ENCODE measurements at places on chromosomes 6 and 20. TPM values are rescaled to one million over a fixed set of nuclear protein-coding genes. Genes with fewer than 3 reads are reported as not detected.

Gene MTFR2
- 11.8 TPM for total RNA-seq

Gene SYCP2L
- 3.5 TPM for total RNA-seq

Gene CPNE5
- total RNA-seq: 0.52 TPM

Gene DCBLD1
- total RNA-seq: 8.5 TPM

Gene PROCR
- 6.4 TPM for total RNA-seq

Gene DLK2
- 0.96 TPM for total RNA-seq

Gene PRRT1
- 1.8 TPM for total RNA-seq

Gene SAPCD1
- 3.2 TPM for total RNA-seq

Gene PPP1R3G
- total RNA-seq: not detected

Gene CTNNBL1
- total RNA-seq: 70.7 TPM

Gene SFTA2
- total RNA-seq: not detected

- DNase-seq: no peak
These were observed 115.7 kb downstream of the PRIM2 start for GRCh38 chr6:57432919-57433684.

DNA sequence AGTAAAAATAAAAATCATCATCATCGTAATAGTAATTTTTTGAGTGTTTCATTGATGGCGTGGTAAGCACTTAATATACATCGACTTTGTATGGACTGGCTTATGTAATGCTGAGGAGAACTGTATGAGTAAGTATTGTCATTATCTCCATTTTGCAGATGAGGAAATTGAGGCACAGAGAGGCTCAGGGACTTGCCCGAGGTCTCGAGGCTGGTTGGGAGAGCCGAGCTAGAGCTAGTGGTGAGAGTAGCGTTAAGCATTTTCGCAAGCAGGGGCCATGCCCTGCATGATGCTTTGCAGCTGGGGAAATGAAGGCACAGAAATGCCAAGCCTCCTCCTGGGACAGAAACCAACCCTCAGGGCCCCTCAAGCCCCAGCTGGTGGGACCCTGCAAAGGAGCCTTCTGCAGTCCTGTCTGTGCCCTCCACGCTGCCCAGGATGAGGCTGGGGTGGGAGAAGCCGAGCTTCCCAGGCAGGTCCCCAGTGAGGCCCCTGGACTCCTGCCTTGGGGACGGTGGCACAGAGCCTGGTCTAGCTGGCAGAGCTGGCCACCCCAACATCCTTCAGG is 31.1 kb upstream of the STX16 start:
- peak; percentile 62 for DNase-seq

- no peak for DNase-seq
These were observed 67.4 kb upstream of the FABP7 start for GRCh38 chr6:122712093-122712447.

GRCh38 chr6:149642829-149643580 is 5.5 kb downstream of the KATNA1 start:
- DNase-seq: no peak

- peak; percentile 49 for DNase-seq
These were observed 421.1 kb upstream of the KHDRBS2 start for GRCh38 chr6:62707156-62707555.

DNA sequence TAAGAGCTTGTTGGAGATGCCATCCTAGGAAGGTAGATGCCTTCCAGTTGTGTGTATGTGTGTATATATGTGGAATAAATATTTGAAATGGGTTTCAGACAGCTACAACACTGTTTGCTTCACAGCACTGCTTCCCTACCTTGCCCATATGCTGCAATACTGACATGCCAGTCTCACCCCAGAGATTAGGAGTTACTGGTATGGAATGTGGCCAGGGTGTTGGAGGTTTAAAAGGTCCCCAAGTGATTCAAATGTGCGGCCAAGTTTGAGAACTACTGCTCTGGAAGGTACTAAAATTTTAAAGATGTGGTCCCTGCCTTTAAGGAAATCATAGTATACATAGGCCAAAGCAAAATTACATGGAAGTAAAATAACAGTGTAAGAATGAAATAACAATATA is 39.5 kb downstream of the BCKDHB start:
- DNase-seq: no peak

DNA sequence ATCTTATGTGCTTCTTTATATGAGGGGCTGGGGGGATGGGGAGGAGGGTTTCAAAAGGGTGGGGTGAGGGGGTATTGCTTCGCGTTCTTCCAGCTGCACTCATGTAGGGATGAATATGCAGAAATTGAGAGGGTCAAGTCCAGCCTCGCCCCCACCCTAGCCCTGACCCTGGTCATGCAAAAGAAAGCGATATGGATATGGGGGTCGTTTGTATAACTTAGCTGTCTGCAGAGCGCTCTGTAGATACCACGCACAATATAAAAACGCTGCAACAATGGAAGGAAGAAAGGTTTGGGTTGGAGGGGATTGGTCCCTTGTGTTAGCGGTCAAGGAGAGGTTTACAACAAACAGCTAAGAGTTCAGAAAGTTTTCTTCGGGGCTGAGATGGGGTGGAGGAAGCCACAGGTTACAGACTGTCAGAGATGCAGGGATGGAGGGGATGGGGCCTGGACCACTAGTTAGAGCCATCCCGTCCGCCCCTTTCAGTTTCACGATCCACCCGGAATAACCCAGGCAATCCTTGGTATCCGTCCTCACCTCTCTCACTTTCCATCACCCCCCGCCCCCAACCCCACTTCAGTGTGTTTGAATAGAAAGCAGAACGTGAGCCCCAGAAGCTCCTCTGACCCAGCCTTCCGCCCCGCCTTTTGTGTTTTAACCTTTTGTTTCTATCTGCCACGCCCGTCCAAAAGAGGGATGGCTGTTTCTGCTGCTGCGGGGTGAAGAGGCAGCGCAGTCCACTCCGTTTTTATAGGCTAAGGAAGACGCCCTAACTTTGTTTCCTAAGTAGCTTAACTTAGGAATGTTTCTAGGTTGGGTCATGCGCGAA is 73.5 kb downstream of the SOX4 start:
- peak; percentile 62 for DNase-seq

- no peak for DNase-seq
These were observed 109.1 kb upstream of the TIAM2 start for GRCh38 chr6:154886016-154886415.

DNA sequence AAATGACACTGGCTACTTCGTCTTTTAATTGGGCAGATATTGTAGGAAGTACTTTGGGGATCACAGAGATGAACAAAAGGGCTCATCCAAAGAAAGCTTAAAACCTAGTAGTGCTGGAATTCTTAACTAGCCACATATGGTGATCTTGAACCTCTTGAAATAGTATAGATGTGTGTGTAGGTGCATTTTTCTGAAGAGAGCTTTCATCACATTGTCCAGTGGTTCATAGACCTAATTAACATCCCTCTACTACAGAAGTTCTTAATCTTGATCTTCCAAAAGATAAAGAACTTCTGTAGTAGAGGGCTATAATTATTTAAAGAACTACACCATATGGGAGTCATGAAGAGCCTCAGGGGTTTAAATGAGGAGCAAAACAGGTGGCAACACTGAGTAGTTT is 2.3 kb upstream of the PRIM2 start:
- DNase-seq: no peak

- no peak for DNase-seq
These were observed 2.9 kb upstream of the CST1 start for GRCh38 chr20:23753589-23753988.

DNA sequence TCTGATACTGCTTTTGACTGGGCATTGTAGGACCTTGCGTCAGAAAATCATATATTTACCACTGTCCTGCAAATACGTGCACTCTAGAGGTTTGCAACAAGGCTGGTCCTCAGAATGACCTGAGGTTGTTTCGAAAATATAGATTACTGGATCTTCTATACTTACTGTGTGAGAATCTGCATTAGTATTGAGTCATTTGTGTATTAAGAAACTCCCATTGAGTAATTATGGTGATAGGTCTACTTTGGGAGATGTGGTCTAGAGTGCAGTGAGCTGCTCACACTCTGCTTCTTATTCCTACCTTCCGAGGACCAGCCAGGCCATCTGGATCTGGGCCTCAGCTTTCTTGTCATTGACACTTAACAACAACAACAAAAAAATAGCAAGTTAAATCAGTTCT is 9.6 kb downstream of the KLHL32 start:
- DNase-seq: no peak

DNA sequence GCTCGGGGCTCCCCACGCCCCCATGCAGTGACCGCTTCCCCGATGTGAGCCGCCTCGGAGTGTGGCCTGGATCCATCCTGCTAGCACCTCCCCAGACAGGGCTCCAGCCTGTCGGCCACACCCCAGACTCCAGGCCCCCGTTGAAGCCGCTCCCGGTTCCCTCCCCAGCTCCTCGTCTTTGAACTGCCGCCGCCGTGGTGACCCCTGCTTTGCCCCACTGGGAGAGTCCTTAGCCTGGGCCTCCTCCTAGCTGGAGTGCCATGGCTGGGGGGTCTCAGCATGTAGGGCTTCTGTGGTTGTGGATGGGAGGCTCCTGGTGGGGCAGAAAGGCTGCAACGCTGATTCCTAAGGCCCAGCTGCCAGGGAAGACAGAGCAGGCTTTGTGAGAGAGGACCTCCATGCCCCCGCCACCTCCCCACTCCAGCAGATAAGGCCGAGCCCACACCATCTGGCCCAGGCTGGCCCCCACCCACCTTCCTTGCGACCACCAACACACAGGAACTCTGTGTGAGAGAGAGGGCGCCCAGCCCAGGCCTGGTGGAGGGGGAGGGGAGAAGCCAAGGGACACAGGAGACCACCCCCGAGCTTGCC is 11.4 kb downstream of the FOXS1 start:
- no peak for DNase-seq

- DNase-seq: no peak
These were observed 43.4 kb downstream of the SLC22A2 start for GRCh38 chr6:160215232-160215631.

- DNase-seq: no peak
These were observed 168.4 kb downstream of the CARMIL1 start for GRCh38 chr6:25447570-25447929.

GRCh38 chr6:113879186-113880096 is 22.3 kb downstream of the MARCKS start:
- DNase-seq: peak; percentile 65

DNA sequence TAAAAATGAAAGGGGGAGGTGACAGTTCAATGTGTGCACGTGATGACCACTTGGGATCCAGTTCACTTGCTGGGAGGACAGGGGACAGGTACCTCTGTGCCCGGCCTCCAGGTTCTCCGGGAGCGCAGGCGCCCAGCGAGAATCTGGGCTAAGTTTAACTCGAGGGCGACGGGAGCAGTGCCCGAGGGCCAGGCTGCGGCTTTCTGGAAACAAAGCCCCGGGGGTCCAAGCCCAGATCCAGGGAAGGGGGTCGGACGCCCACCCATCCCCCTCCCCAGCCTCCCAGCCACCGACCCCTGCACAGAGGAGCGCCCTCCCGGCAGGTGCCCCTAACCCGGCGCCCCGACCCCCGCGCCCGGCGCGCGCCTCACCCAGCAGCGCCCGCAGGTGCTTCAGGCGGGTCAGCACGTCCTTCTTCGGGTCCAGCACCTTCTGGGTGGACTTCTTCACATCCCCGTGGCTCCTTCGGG is 405 bp downstream of the RALGAPA2 start:
- no peak for DNase-seq

- DNase-seq: no peak
These were observed 188.0 kb upstream of the RAB32 start for GRCh38 chr6:146355521-146356100.

- peak; percentile 92 for DNase-seq
These were observed 4.7 kb upstream of the MRGBP start for GRCh38 chr20:62791301-62792181.

DNA sequence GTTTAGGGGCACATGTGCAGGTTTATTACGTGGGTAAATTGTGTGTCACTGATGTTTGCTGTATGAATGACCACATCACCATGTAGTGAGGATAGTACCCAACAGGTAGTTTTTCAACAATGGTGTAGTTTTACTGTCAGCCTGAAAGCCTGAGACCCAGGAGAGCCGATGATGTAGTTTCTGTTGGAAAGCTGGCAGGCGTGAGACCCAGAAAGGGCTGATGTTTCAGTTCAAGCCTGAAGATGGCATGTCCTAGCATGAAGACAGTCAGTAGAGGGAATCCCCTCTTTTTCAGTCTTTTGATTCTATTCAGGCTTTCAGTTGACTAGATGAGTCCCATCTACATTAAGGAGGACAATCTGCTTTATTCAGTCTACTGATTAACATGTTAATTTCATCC is 96.7 kb downstream of the KLHL32 start:
- DNase-seq: no peak

- no peak for DNase-seq
These were observed 103.6 kb upstream of the CNKSR3 start for GRCh38 chr6:154614101-154614500.

- DNase-seq: peak; percentile 48
These were observed 6.7 kb downstream of the TULP1 start for GRCh38 chr6:35505999-35506412.

- DNase-seq: no peak
These were observed 8.0 kb downstream of the MYLIP start for GRCh38 chr6:16136621-16137450.

- peak; percentile 27 for DNase-seq
These were observed 418.6 kb downstream of the CDKAL1 start for GRCh38 chr6:20952699-20953474.

- DNase-seq: no peak
These were observed 108.1 kb upstream of the PRDM1 start for GRCh38 chr6:105977934-105978504.

GRCh38 chr6:6785163-6785521 is 196.6 kb downstream of the LY86 start:
- no peak for DNase-seq

DNA sequence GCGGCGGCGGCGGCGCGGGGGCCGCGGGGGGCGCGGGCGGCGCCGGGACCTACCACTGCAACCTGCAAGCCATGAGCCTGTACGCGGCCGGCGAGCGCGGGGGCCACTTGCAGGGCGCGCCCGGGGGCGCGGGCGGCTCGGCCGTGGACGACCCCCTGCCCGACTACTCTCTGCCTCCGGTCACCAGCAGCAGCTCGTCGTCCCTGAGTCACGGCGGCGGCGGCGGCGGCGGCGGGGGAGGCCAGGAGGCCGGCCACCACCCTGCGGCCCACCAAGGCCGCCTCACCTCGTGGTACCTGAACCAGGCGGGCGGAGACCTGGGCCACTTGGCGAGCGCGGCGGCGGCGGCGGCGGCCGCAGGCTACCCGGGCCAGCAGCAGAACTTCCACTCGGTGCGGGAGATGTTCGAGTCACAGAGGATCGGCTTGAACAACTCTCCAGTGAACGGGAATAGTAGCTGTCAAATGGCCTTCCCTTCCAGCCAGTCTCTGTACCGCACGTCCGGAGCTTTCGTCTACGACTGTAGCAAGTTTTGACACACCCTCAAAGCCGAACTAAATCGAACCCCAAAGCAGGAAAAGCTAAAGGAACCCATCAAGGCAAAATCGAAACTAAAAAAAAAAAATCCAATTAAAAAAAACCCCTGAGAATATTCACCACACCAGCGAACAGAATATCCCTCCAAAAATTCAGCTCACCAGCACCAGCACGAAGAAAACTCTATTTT is 2.0 kb downstream of the FOXC1 start:
- peak; percentile 70 for DNase-seq

GRCh38 chr6:89087881-89088280 is 7.3 kb downstream of the PNRC1 start:
- no peak for DNase-seq

DNA sequence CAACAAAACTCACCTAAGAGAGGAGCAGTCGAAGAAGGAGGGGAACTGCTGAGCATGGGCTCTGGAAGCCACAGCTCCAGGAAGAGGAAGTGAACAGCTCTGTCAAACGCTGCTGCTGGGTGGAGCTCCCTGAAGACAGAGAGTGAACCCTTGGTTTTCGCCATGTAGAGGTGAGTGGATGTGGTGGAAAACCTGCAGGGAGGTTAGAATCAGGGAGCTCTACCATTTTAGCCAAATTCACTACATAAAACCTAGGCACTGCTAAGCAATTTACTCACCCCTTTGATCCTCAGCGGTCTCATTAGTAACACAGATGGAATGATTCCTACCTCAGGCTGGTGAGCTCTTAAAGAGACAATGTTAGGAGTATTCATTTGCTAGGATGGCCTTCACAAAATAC is 19.4 kb upstream of the TFAP2A start:
- no peak for DNase-seq

- no peak for DNase-seq
These were observed 4.8 kb downstream of the TGM6 start for GRCh38 chr20:2385496-2385895.

Measured in H9 (cell line).